ENCODE measurements at places on chromosomes 4 and X.

DNA sequence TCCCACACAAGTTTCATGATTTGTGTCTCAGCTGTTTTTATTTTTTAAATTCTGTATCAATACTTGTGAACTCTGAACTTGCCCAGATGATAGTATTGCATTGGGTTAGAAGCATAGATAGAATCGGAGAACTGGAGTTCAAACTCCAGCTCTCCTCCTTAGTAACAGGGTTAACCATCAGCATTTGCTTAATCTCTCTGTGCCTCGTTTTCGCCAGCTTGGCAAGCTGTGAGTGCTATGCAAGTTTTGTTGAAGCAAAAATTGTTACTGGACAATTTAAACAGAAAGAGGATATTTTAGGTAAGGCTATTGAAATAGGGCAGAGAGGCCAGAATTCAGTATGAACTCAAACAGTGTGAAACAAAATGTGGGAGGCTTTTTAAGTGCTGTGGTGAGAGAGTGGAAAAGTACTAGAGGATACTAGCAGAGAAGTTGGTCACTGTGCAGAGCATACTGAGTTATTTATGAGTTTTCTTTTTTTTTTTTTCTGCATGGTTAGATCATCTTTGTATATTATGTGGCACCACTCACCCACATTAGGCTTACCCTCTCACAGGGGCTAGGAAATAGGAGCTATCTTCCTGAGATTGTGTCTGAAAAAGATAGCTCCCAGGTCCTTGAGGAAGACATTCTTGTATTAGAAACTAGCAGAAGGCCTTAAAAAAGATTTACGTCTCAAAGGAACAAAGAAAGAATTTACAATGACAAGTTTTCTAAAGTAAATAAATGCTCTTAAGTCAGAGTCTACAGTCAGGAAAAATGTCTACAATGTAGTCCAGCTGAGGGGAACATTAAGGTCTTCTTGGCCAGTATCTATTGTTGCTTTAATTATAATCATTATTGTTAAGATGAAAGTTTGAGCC is 1126.6 kb downstream of the FAT4 start:
- DNase-seq: no peak

- no peak for DNase-seq
These were observed 81.0 kb downstream of the PPEF2 start for GRCh38 chr4:75821216-75821615.

GRCh38 chr4:13169731-13170525 is 314.2 kb downstream of the RAB28 start:
- DNase-seq: no peak

DNA sequence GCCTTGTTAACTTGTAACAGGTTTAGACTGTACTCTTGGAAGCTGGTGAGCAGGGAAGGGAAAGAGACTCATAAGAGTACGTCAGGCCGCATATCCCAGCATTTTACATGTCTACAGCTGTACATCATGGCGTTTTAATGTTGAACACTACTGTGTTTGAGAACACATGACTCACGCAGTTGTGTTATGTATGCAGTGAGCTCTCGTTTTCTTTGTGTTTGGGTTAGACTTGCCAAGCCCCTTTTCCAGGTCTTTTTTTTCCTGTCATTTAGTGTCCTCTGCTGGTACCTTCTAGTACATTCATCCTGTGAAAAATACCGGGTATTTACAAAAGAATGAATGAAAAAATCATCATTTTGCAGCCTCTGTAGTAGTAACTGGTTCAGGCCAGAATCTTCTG is 35.3 kb downstream of the SMS start:
- DNase-seq: no peak

GRCh38 chr4:54041100-54041499 is 23.3 kb downstream of the CHIC2 start:
- DNase-seq: no peak

GRCh38 chrX:64570204-64570603 is 175.0 kb upstream of the MTMR8 start:
- no peak for DNase-seq

DNA sequence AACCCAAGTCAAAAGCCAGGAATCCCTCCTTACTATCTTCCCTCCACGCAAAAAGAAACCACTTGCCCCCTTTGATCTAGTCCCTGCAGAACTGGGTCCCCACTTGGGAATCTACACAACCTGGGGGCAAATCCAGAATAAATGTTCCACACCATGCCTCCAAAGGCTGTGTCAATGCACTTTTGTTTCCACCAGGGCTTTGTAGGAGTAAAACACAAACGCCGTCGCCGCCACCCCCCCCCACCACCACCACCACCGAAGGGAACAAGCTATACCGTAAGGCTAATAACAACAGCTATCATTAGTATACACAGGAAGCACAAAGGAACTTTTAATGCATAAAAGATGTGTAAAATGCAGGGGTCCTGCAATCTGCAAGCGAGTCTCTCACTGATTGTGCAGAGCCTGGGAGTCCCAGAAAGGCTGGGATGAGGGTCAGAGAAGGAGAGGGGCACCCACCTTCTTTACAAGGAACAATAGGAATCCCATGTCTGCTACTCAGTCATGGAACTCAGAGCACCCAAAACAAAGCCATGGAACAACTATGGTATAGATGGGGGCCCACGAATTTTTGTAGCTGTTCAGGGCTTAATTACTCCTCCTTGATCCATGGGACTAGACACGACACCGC is 13.2 kb downstream of the BCOR start:
- no peak for DNase-seq

DNA sequence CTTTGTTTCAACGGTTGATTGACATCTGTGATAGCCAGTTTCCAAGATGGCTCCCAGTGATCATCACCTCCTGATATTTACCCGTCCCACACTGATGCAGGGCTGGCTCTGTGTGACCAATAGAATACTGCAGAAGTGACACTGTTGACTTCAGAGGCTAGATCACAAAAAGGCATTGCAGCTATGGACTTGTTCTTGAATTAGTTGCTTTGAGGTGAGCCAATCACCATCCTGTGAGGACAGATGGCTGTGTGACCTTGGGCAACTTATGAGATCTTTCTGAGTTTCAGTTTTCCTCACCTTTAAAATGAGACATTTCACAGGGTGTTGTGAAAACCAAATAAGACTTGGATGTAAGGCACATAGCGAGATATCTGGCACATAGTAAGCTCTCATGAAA is 1.8 kb upstream of the GPR82 start:
- no peak for DNase-seq

DNA sequence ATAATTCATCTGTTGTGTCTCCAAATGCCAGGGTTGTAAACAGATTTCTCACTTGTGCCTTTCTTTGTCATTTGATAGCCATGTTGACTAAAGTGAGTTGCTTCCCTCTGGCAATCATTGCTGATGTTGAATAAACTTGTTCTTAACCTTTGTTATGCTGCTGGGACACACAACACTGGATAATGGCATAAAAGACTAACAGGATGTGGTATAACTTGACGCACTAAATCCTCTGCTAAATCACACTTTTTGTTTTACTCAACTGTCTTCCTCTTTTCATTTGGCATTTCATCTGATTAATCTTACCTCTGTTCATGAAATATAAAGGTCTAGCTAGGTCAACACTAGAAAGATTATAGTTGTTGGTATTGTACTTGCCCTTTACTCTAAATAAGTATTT is 17.6 kb upstream of the CXCL5 start:
- no peak for DNase-seq

DNA sequence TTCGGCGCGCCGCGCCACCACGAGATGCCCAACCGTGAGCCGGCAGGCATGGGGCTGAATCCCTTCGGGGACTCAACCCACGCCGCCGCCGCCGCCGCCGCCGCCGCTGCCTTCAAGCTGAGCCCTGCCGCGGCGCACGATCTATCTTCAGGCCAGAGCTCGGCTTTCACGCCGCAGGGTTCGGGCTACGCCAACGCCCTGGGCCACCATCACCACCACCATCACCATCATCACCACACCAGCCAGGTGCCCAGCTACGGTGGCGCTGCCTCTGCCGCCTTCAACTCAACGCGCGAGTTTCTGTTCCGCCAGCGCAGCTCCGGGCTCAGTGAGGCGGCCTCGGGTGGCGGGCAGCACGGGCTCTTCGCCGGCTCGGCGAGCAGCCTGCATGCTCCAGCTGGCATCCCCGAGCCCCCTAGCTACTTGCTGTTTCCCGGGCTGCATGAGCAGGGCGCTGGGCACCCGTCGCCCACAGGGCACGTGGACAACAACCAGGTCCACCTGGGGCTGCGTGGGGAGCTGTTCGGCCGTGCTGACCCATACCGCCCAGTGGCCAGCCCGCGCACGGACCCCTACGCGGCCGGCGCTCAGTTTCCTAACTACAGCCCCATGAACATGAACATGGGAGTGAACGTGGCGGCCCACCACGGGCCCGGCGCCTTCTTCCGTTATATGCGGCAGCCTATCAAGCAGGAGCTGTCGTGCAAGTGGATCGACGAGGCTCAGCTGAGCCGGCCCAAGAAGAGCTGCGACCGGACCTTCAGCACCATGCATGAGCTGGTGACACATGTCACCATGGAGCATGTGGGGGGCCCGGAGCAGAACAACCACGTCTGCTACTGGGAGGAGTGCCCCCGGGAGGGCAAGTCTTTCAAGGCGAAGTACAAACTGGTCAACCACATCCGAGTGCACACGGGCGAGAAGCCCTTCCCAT is 1.1 kb downstream of the ZIC3 start:
- DNase-seq: no peak

Data from stimulated activated CD8-positive, alpha-beta memory T cell treated with anti-CD3 and anti-CD28 coated beads, Interleukin-7, amount 100 ng/mL, for 1 hour (primary cell).